ENCODE measurements at places on chromosomes 7 and 10.

DNA sequence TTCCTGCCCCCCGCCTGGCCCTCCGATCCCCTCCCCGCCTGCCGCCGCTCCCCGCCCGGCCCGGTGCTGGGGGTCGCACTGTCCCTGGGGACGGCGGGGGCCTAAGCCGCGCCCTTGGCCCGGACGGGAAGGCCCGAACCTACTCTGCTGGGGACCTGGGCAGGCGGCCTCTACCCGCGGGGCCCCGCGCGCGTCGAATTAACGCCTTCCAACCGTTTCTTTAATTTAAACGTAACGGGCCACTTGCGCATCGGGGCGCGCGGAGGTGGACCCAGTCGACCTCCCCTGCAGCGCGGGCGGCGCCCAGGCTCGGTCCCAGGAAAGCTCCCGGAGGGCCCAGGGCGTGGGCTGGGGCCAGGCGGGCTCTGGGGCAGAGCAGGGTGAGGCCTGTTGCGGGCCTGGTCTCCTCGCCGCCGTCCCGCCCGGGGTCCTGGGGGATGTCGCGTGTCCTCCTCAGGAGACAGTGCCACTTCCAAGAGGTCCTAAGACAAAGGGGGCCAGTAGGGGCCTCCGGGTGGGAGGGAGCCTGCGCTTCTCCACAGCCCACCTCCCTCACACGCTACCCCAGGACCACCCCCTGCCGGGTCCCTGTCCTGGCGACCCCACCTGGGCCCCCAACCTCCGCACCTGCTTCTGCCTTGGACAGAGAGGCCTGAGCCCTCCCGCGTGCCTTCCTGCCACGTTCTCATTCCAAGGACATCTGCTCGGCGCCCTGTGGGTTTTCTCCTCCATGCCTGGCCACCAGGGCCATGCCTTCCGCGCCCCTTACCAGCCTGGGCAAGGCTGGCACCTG is 658 bp upstream of the PTPRN2 start:
- no peak for DNase-seq

- no peak for DNase-seq
Measured at GRCh38 chr10:44424298-44424697, 39.4 kb upstream of the CXCL12 start.

- no peak for DNase-seq
Measured at GRCh38 chr10:111475720-111476119, 398.9 kb downstream of the ADRA2A start.

- DNase-seq: no peak
Measured at GRCh38 chr7:135771961-135772638, 23.5 kb upstream of the FAM180A start.

DNA sequence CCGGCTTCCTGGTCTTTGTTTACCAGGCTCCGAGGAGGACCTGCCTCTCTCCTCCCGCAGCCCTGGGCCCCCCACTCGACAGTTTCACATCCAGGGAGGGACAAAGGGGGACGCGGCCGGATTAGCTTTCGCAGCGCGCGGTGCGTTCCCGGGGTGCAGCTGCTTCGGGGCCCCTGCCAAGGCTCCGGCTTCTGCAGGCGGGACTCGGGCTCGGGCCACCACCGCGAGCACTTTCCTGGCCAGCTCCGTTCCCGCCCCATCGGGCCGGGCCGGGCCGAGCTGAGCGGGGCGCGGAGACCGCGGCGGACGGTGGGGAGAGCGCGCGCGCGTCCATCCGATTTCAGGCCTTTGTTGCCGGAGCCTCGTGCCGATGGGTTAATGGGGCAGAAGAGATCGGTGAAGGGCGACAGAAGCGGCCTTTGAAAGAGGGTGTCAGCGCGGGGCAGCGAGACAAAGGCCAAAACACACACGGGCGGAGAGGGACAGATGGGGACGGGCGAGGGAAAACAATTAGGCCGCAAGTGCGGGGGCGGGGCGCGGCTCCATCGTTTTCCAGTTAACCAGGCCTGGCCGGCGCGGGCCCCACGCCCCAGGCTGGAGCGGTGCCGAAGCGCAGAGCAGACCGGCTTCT is 8.5 kb upstream of the UNCX start:
- no peak for DNase-seq

GRCh38 chr10:109956454-109957091 is 33.3 kb upstream of the XPNPEP1 start:
- no peak for DNase-seq

DNA sequence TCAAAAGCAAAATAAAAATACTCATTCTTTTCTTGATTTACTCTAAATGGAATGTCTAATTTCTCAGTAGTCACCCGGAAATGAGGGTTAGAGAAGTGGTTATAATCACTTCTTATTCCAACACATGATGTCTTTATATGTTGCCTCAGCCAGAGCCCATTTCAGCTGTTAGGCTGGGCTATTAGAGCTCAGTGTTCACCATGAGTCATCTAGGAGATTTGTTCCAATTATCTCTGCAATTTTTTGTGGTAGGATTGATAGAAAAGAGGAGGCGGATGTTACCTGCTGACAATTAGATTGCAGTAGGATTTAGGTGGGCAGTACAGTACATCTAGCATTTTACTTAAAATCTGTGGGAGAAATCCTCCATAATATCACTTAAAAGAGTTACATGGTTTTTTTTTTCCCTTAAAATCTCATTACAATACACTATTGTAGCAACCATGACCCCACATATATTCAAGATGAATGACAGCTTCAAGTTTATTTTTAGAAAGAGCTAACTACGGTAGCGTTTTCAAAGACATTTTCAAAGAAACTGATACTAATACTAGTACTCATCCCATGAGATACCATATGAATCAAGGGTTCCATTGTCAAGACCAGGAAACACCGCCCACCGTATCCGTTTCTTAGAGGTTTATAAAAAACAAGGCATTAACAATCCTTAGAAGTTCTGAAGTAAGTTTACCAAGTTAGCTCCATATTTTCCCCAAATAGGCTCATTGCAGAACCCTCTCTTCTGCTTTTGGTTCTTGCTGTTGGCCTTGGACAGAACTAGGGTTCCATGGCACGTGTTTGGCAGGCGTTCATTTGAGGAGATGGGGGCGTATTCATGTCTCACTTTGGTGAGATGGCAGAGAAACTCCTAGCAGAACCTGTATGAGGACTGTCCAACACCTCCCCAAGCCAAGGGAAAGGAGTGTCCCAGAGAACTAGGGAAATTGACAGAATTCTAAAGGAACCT is 10.4 kb downstream of the CPA2 start:
- DNase-seq: no peak

DNA sequence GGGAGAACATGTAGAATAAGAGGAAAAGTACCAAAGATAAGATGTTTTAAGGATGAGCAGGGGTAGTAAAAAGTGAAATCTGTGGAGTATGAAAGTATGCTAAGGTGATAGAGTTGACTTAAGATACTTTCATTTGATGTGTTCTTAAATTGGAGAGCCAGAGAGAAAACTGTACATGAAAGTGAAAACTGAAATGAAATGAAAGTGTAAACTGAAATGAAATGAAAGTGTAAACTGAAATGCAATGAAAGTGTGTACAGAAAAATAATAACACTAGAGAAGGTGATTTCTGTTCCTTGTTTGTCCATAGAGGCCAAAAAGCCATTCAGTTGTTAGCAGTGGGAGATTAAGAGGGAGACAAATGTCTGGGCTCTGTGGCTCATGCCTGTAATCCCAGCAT is 17.5 kb downstream of the AHR start:
- no peak for DNase-seq

DNA sequence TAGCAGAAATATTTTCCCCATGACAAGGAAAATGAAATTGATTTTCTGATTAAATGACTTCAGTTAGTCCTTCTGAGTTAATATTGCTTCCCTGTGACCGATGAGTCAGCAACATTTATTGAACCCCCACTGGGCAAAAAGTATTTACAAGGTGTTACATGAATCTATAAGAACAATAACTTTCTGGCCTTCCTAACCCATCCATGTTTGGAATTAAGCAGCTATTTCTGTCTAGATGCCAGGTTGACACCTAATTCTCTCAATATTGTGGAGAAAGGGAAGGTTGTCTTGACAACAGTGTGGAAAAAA is 112.9 kb upstream of the JAZF1 start:
- DNase-seq: no peak

DNA sequence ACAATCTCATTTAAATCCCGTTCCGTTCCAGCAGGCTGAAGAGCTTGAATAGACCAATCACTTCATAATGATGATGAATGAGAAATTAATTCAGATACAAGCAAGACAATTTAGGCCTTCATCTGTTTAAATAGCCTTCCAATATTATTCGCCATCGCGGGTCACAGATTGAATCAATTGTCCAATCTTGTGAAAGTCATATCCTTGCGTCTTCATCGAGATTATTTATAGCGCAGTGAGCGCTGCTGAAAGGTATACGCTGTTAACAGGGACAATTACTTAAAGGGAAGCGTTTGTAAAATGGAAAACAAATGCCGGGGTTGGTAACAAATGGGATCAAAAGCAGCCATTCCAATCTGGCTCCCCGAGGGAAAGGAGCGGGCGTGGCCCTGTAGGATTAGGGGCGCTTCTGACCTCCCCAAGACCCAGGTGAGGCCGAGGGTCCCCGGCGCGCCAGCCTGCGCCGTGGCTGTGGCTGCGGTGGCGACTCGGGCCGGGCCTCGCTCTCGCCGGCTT is 8.6 kb downstream of the EVX1 start:
- DNase-seq: no peak

DNA sequence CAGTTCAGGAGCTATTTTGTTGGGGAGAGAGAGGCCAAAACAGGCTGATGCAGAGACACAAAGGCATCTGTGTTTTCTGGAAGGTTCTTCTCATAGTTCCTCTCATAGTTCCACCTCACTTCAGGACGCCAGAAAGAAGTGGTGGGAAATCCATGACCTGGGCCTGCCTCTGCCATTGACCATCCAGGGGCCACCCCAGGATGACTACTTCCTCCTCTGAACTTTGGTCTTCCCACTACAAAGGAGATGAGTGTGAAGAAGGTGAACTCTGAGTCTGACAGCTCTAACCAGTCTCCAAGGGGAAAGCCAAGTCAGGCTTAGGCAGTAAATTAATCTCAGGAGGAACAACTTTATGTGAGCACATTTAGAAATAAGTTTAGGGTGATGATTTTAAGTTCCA is 175.8 kb upstream of the TCF7L2 start:
- DNase-seq: no peak

DNA sequence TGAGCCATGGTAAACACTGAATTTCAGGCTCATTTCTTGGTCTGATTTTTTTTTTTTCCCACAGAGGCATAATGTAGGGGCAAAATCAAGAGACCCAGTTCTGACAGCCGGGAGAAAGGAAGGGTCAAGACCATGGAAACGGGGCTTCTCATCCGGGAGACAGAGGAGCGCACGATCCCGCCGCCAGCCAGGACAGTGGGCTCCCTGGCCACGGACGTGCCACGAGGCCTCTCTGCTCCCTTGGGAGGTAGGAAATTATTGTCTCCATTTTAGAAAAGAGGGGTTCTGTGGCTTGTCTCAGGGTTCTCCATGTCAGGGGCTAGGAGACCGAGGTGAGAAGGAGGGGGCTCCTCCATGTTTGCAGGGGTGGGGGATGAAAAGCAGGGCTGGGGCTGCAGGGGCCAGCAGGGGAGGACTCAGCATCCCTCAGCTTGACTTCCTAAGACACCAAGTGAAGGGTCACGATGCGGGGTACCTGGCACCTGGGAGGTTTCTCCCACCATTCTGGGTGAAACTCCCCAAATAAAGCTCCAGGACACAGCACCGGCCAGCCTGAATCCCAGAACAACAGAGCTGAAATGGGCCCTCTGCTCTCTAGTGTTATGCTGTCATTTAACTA is 37.6 kb downstream of the PPIF start:
- no peak for DNase-seq

DNA sequence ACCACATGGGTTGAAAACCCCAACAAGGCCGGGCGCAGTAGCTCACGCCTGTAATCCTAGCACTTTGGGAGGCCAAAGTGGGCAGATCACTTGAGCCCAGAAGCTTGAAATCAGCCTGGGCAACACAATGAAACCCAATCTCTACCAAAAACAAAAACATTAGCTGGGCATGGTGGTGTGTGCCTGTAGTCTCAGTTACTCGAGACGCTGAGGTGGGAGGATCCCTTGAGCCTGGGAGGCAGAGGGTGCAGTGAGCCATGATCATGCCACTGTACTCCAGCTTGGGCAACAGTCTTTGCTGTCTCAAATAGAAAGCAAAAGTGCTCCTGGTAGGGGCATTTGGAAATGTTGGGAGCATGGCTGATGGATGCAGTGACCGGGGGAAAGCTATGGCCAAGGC is 209.6 kb upstream of the PLXNA4 start:
- no peak for DNase-seq

- no peak for DNase-seq
Measured at GRCh38 chr10:77168161-77168560, 469.4 kb downstream of the KCNMA1 start.

DNA sequence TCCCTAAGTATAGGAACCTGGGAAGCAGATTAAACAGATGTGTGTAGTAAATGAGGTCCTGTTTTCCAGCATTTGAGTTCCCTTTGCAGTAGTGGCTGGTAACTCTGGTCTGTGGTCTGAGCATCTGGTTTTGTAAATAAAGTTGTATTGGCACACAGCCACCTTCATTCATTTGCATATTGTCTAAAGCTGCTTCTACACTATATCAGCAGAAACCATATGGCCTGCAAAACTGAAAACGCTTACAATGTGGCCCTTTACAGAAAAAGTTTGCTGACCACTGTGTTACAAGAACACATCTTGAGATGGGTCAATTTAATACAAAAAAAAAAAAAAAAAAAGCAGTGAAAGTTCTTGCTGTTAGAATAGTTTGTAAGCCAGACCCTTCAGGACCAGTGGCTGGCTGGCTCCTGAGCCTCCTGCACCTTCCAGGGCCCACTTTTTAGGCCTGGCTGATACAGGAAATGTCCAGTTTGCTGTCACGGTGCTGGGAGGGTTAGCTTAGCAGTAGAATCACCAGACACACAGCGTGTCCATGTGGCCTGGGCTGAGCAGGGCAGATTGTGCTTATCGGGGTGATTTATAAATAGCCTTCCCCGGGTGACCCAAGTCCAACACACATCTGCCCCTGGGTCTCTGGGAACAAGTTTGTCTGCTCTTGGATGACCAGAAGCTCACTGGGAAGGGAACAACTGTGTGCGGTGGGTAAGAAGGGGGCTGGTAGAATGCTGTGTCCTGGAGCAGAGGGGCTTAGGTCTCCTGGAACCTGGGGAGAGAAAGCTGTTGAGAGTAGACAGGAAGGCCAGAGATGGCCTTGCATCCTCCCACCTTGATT is 1.4 kb downstream of the C10orf71 start:
- DNase-seq: no peak

GRCh38 chr10:11521860-11522259 is 89.6 kb downstream of the USP6NL start:
- DNase-seq: no peak

- DNase-seq: no peak
Measured at GRCh38 chr7:107890493-107890961, 456 bp upstream of the DLD start.

DNA sequence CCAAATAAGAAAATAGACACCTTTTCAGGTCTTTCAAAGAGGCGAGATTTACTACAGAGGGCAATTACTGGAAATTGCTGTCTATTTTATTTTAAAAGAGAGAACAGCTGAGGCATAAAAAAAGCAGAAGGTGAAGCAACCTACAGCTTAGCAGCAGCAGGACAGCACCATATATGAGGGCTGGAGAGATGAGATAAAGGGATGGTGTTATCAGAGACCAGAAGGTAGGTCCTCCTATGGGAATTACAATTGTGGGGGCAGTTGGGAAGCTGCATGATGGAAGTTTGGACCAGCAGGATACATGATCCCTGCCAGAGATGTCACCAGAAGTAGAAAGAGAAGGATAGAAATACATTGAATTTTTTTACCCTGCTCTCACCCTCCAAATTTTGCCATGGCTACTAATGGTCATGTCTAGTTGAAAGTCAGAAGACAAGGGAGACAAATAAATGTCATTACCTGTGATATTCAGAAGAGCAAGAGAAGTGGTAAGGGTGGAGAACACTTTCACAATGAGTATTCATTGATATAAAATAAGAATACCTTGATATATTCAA is 77.2 kb upstream of the CALCR start:
- DNase-seq: no peak

GRCh38 chr10:88852327-88852726 is 683 bp upstream of the ANKRD22 start:
- no peak for DNase-seq

Measured in CMK (cell line).